ENCODE measurements at places on chromosomes 4 and X.

DNA sequence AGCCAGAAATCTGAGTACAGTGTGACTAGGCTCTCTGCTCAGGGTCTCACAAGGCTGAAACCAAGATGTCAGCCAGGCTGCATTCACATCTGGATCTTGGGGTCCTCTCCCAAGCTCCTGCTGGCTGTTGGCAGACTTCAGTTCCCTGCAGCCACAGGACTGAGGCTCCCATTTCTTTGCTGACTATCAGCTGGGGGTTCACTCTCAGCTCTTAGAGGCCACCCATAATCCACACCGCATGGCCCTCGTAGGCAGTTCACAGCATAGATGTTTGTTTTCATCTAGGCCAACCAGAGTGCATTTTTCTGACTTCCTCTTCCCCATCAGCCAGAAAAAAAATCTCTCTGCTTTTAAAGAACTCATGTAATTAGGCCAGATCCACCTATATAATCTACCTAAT lies 8.2 kb upstream of the WDR44 start:
- H3K4me1 ChIP-seq = no peaks in the 10 kb centered on the region
- H3K36me3 ChIP-seq = no peaks in the 10 kb centered on the region
- H3K27me3 ChIP-seq = no peaks in the 10 kb centered on the region
- no peak overlapping the region for H3K27ac ChIP-seq
- no peak for DNase-seq
- H3K4me3 ChIP-seq = no peak overlapping the region

DNA sequence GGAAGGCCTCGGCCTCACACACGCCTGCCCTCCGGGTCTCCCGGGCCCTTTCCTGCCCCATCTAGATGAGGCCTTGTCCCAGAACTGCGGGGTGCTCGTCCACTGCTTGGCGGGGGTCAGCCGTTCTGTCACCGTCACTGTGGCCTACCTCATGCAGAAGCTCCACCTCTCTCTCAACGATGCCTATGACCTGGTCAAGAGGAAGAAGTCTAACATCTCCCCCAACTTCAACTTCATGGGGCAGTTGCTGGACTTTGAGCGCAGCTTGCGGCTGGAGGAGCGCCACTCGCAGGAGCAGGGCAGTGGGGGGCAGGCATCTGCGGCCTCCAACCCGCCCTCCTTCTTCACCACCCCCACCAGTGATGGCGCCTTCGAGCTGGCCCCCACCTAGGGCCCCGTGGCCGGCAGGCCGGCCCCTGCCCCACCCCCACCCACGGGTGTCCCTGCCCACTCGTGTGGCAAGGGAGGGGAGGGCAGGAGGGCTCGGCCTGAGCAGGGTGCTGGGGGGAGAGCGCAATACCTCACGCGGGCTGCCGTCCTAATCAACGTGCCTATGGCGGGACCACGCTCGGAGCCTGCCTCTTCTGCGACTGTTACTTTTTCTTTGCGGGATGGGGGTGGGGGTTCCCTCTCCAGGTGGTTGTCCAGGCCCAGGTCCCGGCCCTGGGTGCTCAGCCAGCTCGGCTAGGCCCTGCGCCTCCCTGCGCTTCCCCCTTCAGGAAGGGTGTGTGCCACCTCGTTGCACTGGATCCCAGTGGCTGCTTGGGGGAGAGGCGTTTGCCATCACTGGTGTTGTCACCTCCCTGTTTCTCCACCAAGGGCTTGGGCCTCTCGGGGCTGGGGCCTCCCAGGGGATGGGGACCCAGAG lies 3.1 kb downstream of the DUSP9 start:
- no peaks in the 10 kb centered on the region for H3K36me3 ChIP-seq
- no peak overlapping the region for H3K4me3 ChIP-seq
- no peak overlapping the region for H3K27ac ChIP-seq
- peaks cover 44% of the 10 kb centered on the region for H3K27me3 ChIP-seq

- H3K4me1 ChIP-seq = peaks cover 26% of the 10 kb centered on the region
- no peak overlapping the region for H3K4me3 ChIP-seq
- DNase-seq = no peak
- no peaks in the 10 kb centered on the region for H3K36me3 ChIP-seq
- H3K27me3 ChIP-seq = no peaks in the 10 kb centered on the region
These were observed 23.6 kb downstream of the GPRIN3 start for GRCh38 chr4:89284020-89284424.

GRCh38 chr4:177251237-177251636 lies 58.4 kb upstream of the NEIL3 start:
- H3K36me3 ChIP-seq = no peaks in the 10 kb centered on the region
- H3K4me1 ChIP-seq = peaks cover 8% of the 10 kb centered on the region
- no peak overlapping the region for H3K4me3 ChIP-seq
- no peak for DNase-seq
- no peaks in the 10 kb centered on the region for H3K27me3 ChIP-seq

DNA sequence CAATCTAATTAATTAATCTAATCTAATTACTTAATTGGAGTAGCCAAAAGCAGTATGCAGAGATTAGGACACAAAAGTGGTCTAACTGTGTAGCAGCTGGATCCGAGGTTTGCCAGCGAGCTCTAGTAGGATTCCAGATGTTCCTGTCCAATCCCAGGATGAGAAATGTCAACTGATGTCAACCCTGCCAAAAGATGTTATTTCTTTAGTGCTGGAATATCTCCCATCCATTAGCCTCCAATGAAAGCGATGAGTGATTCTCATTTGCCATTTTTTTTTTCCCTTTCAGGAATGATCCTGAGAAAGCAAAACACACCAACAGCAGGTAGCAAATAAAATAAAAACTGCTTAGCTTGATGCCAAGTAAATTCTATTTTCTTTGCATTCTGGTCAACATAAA lies 372.9 kb downstream of the STIM2 start:
- H3K4me3 ChIP-seq = no peak overlapping the region
- no peaks in the 10 kb centered on the region for H3K4me1 ChIP-seq
- H3K27me3 ChIP-seq = no peaks in the 10 kb centered on the region
- no peak overlapping the region for H3K27ac ChIP-seq

Data from GM23338 (cell line).